ENCODE measurements at places on chromosomes 3 and 15. TPM values are rescaled to one million over a fixed set of nuclear protein-coding genes. Genes with fewer than 3 reads are reported as not detected.
A peak's percentile ranks its signal among the peaks of the same experiment; 100 is the strongest.

DNA sequence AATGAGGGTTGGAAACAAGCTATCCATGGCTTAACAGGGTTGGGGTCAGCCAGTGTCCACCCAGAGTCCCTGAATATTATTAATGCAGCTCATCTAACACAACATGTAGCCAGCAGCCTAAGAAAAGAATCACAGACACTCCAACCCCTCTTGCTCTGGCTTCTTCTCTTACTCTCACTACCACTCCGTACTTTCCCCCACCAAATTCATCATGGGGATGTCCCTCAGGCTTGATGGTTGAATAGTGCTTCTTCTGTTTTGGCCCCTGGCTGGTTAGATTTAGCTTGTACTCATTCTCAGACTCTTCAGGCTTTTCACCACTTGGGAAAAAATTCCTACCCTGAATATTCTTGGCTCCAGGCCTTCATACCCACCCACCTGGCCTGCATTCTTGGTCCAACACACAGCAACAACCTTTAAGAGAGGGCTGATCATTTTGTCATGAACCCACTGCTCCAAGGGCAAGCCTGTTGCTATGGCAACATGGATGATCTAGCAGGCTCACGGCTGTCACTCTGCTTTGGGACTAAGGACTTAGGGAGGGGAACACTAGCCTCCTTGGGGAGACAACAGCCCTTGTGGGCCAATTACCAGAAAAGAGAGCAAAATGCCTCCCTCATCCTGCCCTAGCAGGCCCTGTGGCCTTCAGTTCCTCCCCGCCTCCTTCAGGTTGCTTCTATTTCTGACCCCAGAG is 9.4 kb upstream of the MED12L start:
- DNase-seq = no peak

- no peak for DNase-seq
These were observed 1002.4 kb upstream of the SEMA6D start for GRCh38 chr15:46714950-46715349.

- DNase-seq = no peak
These were observed at the start of gene IQSEC1 for GRCh38 chr3:13073326-13074005. Gene IQSEC1 (minus strand): TSS chr3:13073429. CDS start chr3:13073014, 415 bp downstream.

DNA sequence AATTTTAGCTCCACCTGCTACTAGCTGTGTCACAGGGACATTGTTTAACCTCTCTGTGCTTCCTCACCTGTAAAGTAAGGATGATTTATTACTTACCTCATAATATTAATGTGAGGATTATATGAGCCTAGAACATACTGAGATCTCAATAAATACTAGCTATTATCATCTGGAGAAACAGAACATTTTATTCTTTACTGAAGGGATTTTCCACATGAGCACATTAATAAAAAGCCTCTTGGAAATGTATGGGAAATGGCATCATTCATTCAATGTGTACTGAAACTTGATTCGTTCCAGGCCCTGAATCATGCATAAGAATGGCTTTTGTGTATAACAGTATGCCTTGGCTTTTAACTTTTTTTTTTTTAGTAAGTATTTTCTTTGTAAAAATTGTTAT is 11.0 kb upstream of the CEMIP start:
- no peak for DNase-seq

GRCh38 chr15:65413051-65413759 is 9.5 kb downstream of the IGDCC4 start:
- DNase-seq = no peak

DNA sequence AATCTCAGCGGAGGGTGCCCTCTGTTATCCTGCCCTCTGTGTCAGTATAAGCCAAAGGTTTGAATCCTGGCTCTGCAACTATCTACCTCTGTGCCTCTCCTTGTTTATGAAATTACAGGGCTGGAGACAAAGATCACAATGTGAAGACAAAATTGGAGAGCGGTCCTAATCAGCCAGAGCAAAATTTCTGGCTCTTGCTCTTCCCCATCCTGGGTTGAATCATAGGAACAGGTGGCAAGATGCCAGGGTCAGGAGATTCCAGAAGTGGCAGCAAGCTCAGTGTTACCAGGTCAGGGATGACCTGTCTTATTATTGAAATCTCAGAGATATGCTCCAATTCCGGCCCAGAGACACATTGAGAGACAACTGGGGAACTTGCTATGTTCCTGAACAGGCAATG is 2.3 kb upstream of the CCR2 start:
- DNase-seq = no peak

DNA sequence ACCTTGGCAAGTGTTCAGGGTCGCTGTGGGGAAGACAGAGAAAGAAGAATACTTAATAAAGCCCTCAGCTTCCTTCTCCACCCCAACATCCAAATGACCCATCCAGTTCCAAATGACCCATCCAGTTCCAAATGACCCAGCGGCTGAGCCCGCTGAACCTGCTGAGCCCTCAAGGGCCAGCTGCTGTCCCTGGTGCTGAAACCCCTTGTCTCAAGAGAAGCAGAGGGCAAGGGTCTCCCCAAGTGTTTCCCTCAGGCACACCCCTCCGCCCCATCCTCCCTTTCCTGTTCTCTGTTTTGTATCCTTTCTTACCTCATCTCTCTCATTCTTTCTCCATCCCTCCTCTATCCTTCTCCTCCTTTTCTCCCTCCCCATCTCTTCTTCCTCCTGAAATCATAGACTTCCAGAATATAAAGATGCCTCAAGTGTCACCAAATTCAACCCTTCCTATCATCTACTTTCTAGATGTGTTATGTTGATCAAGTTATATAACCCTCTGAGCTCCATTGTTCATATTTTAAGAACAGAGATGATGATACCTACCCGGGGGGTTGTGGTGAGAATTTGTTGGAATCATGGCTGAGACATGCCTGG is 29.0 kb downstream of the CCDC33 start:
- peak; percentile 49 for DNase-seq

DNA sequence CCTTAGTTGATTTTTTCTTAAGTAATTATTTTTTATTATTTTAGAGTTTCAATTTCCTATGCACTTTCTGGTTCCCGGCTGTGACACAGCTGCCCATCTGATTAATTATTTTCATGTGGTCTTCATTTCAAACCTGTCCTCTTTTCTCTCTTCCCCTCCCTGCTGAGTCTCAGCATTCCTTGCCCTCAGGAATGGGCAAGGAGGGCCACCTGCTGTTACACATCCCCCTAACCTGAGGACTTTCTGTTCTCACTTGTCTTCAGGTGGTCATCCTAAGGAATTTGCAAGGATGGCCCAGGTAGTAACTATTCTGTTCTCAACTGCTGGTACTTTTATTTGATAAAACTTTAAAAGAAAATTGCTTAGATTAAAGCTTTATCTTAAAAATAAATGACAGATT is 545.0 kb downstream of the OTOL1 start:
- DNase-seq = no peak

DNA sequence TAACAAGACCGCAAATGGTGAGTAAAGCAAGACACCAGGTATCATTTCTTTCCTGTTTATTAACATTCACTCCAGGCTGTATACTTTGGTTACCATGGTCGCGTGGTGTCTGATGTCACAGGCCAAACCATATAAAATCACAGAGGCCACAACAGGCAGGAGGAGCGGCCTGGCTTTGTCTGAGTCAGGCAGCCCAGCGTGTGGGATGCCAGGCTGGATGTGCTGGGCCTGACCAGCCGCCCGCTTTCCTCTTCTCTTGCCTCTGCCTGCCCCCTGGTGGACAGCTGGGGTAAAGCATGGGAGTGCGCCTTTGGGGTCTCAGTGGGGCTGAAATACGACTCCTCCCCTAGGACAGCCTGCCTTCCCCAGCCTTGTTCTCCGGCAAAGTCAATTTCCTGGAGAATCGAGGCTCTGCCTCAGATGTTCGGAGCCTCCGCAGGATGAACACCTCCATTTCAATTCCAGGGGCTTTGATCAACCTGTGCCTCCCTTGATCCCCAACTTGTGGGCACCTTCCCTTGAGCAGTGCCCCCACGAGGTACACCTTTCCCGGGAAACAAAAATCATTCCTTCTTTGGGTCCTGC is 78.2 kb downstream of the CCNL1 start:
- peak; percentile 89 for DNase-seq

DNA sequence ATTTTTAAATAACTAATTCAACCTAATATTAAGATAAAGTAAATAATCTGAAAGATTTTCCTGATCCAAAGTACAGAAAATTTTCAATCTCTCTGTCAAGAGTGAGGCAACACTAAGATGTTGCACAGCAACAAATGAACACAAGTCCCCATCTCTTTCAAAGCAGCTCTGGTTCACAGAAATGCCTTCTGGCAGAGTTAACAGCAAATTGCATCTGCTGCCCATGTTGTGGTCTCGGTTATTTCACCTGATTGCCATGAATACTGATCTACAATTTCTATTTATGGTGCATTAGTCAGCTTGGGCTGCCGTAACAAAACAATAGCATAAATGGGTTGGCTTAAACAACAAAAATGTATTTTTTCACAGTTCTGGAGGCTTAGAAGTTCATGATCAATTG is 167.3 kb downstream of the BCHE start:
- DNase-seq = no peak

GRCh38 chr3:167876620-167877281 is 141.2 kb downstream of the SERPINI1 start:
- DNase-seq = peak; percentile 73

- DNase-seq = no peak
These were observed 317.6 kb upstream of the ZNF385D start for GRCh38 chr3:22068619-22069018.

DNA sequence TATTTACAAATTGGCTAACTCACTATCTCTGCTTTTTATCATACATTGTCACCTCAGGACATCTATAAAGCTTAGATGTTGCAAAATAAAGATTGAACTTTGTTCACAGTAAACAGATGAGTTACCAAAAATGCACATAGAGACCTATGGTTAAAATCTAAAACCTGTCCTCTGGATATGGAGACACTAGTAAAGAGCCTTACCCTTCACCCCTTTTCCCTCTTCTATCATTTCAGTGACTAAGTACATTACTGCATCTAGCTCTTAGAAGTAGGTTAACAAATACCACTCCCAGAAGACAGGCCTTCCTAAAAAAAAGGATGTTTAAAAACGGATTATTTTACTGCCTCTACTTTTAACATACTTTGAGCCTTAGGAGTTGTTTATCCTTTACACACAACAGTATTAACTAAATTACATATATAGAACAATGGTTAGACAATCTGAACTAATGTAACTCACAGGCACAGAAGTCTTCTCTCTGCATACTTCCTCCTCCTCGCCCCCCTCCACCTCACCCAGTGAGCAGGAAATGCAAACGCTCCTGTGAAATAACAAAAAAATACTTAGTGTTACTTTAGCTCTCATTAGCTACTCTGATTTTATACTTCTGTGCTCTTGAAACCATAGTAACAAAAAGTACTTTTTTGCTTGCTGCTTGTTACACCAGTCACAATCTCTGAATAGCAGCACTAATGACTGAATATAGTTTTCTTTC is 23.3 kb downstream of the IREB2 start:
- DNase-seq = peak; percentile 44

GRCh38 chr15:68380456-68380855 is 51.5 kb downstream of the ITGA11 start:
- no peak for DNase-seq

GRCh38 chr3:156518726-156519125 is 36.2 kb downstream of the SSR3 start:
- no peak for DNase-seq

DNA sequence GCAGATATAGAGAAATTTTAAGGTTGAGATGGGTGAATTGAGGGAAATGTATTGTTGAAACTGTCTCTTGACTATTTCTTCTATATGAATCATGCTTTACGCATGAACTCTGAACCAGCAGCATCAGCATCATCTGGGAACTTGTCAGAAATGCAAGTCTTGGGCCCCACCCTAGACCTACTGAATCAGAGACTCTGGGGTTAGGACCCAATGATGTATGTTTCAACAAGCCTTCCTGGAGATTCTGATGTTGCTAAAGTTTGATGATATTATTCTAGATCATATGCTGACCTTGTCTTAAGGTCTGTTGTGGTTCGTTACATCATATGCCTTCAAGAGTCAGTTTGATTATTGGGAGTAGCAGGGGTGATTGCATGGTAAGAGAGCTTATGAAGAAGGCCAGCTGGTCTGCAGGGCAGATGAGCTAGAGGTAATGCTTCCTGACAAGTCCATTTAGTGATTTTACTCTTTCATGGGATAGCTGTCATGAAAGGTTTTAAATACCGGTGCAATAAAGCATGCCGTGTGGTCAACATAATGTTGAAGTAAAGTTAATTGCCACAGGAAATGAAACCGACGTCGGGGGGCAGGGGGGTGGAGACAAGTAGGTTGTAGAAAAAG is 152.4 kb upstream of the MRPL3 start:
- DNase-seq = no peak

- no peak for DNase-seq
These were observed 79.9 kb upstream of the FAM98B start for GRCh38 chr15:38374029-38374428.

- DNase-seq = peak; percentile 21
These were observed 111.2 kb downstream of the DNAJB8 start for GRCh38 chr3:128355543-128355919.

DNA sequence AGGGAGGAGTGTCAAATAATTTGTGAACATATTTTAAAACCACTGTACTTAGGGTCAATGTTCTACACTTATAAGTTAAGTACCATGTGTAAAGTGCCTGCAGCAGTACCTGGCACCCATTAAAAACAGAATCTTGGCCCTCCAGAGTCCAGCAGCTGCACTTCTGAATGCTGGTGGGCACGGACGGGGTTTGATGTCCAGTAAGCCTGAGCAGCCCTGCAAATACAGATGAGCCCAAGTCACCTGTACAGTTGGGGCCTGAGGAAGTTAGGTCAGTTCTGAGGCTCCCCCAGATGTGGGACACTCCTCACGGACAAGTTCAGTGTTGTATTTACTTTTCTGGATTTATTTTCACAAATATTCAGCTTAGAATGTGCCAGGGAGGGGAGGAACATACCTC is 150.0 kb upstream of the CTDSPL start:
- DNase-seq = no peak

DNA sequence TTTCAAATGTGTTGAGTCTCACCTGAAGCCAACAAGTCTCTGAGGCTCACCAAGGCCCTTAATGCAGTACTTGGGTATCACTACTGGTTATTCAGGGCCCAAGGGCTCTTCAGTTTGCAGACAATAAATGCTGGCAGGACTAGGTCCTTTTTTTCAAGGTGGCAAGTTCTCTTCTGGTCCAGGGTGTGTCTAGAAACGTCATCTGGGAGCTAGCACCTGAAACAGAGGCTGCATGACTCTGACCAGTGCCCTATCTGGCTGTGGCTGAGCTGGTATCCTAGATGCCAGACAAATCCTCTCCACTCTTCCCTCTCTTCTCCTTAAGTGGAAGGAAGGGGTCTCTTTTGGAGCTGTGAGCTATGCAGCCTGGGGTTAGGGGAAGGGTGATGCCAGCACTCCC is 276.8 kb downstream of the PYDC2 start:
- DNase-seq = no peak

GRCh38 chr3:71543371-71544016 is 40.0 kb downstream of the FOXP1 start:
- DNase-seq = no peak

GRCh38 chr3:67044955-67045354 is 46.8 kb downstream of the KBTBD8 start:
- no peak for DNase-seq

ZWILCH gene
- 15.8 TPM for total RNA-seq

LRRC31 gene
- not detected for total RNA-seq

RHOV gene
- under 0.01 TPM for total RNA-seq

COL7A1 gene
- 140 TPM for total RNA-seq

GOLGA8N gene
- 2.6 TPM for total RNA-seq

CLDN16 gene
- 0.43 TPM for total RNA-seq

HACD2 gene
- total RNA-seq = 19.3 TPM

GOLIM4 gene
- total RNA-seq = 49.2 TPM

STAB1 gene
- under 0.01 TPM for total RNA-seq

LEKR1 gene
- total RNA-seq = 0.97 TPM

PP2D1 gene
- not detected for total RNA-seq

GOLGA8T gene
- under 0.01 TPM for total RNA-seq

TIMP4 gene
- total RNA-seq = 1.3 TPM

ZPLD1 gene
- 0.43 TPM for total RNA-seq

GPR27 gene
- not detected for total RNA-seq

GNAT1 gene
- not detected for total RNA-seq

GOLGA8A gene
- total RNA-seq = 11.2 TPM

CADM2 gene
- total RNA-seq = 0.32 TPM
